ENCODE measurements at places on chromosomes 7 and 10.

DNA sequence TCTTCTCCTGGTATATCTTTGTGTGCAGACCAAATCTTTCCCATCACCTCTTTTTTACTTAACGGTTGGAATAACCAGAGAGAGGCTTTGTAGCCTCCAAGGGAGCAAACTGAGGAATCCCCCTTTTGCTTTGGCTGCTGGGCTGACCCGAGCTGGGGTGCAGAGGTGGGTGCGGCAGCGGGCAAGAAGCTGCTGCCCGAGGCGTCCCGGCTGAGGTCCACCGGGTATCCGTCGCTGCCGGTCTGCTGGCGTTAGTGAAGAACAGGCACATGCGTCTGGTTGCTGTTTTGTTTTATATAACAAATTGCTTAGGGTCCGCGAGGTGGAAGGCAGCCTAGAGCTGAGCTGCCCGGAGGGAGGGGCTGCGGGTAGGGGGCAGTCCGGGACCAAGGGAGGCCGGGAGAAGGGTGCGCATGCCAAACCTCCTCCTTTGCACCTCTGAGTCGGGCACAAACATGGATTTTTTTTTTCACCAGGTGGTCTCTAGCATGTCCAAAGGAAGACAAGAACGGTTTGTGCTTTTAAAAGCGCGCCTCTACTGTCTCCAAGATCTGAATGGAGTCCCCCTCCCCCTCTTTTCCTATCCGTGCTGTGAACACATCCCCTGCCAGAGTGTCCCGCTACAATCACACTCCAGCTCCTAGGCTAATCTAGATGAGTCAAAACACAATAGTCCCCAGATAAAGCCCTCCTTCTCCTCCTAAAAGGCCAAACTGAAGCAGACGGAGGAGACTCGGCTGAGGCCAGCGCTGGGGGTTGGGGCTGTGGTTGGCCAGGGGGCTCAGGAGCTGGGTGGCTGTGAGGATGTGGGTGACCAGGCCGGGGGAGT, 6.8 kb upstream of the GATA3 start:
- DNase-seq: no peak

GRCh38 chr10:102120991-102121738, 997 bp upstream of the LDB1 start:
- peak; percentile 84 for DNase-seq

- DNase-seq: peak; percentile 64
Measured at GRCh38 chr10:24350070-24350921, 141.4 kb downstream of the KIAA1217 start.

GRCh38 chr10:47401874-47402640, 18.0 kb upstream of the ZNF488 start:
- no peak for DNase-seq

- DNase-seq: no peak
Measured at GRCh38 chr10:6704896-6705295, 124.8 kb upstream of the PRKCQ start.

DNA sequence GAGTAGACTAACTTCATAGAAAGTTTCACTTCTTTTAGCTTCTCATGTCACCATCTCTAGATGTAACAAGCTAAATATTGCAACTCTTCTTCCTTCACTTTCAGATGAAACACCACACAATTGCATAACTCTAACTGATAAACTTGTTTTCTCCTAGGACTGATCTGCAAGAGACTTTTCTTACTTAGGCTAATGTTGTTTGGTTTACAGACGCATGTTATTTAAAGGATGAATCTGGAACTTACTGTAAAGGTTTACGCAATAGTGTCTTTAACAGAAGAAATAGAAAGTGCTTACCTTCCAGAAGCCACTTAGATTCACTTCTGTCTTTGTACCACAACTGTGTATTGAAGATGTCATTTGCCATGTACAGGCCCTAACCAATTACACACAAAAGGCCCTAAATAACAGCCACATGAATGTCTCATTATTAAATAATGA, 22.1 kb upstream of the ZC3HAV1 start:
- no peak for DNase-seq

DNA sequence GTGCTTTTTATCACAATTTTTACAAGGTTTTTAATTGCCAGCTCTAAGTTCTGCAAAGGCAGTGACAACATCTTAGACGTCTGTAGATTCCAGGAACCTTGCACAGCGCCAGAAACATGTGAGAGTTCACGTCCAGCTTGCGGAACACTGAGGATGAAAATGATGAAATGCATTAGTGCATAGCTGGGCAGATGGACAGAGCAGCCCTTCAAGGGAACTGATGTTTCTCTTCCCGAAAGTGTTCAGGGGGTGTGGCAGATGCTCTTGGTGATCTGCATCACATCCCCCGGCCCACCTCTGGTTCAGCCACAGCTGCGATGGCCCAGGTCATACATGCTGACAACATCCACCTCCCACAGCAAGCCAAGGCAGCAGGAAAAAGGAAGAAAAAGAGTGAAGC, 40.9 kb downstream of the ITIH5 start:
- peak; percentile 16 for DNase-seq

DNA sequence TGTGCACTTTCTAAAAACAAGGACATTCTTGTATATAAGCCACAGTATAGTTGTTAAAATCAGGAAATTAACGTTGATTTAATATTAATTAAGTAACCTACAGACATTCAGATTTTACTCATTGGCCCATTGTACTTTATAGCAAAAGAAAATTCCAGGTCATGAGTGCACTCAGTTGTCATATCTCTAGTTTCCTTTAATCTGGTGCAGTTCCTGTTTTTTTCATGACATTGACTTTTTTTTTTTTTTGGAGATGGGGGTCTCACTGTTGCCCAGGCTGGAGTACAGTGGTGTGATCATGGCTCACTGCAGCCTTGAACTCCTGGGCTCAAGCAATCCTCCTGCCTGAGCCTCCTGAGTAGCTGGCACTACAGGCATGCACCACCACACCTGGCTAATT, 24.1 kb downstream of the R3HCC1L start:
- no peak for DNase-seq

DNA sequence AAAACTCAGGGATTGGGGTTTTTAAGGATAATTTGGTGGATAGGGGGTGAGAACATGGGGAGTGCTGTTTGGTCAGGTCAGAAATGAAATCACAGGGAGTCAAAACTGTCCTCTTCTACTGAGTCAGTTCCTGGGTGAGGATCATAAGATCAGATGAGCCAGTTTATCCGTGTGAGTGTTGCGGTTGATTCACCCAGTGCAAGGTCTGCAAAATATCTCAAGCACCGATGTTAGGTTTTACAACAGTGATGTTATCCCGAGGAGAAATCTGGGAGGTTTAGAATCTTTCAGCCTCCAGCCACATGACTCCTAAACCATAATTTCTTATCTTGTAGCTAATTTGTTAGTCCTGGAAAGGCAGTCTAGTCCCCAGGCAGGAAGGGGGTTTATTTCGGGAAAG, 31.7 kb upstream of the AGR2 start:
- DNase-seq: no peak

DNA sequence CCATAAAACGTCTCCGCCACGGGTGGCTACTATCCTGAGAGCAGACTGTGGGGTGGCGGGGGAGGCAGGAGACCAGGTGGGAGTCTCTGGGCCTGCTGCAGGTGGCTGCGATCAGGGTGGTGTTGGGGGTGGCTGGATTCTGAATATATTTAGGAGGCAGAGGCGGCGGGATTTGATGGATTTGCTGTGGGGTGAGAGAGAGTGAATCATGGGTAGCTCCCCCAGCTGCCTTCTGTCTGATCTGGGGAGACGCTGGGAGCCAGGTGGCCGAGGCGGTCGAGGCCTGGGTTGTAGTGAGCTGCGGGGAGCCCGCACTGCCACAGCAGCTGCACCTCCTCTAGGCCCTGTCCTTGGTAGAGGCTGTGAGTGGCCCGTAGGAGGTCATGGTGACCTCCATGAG, 48.2 kb upstream of the PFKFB3 start:
- DNase-seq: no peak

DNA sequence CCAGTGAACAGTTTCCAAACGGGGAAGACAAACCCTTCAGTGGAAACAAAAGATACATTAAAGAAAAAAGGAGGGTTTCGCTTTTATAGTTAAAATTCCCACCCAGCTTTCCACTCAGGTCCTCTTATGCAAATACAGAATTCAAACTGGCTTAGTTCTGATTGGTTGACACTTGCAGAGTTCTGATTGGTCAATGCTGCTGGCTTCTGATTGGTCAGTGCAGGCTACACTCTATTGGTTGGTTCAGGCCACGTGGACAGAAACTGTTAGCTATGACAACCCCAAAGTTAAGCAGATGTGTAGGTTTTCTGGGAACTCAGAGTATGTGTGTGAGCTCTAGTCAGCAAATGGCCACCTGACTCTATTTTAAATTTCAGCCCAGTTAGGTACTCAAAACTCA, 80.0 kb downstream of the FBXL13 start:
- DNase-seq: no peak

DNA sequence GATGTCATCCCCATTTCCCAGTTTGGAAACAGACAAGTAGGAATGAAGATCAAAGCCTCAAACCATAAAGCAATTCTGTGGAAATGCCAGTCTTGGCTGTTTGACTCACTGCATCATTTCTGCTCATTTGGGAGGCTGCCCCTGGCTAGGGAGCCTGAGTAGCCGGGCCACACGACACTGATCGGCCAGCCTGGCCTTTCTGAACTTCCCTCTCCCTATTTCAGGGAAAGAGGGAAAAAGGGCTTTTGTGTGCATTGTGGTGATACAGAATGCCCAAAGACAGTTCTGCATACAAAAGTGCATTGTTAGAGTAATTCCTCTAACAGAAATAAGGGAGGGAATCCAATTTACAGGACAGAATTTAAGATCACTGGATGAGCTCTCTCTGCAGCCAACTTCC, 41.7 kb upstream of the OPALIN start:
- peak; percentile 17 for DNase-seq

DNA sequence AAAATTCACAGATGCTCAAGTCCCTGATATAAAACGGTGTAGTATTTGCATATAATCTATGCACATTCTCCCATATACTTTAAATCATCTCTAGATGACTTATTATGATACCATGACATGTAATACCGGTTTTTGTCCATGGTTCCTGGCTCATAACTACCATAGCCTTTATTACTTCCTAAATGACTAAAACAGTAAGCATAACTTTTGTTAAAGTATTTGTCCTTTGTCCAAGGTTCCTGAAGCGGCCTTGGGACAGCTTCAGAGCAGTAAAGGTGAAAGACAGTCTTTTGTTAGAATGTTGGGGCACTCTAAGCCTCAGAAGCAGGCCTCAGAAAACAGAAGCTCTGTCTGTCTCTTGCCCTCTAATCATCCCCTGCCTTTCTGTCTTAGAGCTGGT, 4.0 kb downstream of the CRCP start:
- no peak for DNase-seq

GRCh38 chr10:116802474-116802873, 46.8 kb upstream of the ENO4 start:
- no peak for DNase-seq

- no peak for DNase-seq
Measured at GRCh38 chr7:36137258-36137657, 15.8 kb upstream of the EEPD1 start.

- DNase-seq: no peak
Measured at GRCh38 chr10:52059089-52059488, 255.0 kb upstream of the DKK1 start.

DNA sequence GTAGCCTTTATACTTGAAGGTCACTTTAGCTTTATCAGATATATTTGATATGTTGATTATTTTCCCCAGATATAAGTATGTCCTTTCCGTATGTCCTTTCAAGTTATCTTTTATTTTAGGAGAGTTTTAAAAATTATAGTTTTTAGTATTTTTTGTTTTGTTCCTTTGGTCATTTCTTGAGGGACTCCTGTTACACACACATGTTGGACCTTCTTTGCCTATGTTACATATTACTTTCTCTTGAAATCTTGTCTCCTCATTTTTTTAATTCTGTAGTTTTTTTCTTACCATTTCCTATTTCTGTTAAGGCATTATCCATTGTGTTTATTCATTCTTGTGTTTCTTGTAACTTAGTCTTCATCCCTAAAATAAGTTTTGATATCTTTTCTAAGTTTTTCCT, 23.9 kb downstream of the GLCCI1 start:
- no peak for DNase-seq

DNA sequence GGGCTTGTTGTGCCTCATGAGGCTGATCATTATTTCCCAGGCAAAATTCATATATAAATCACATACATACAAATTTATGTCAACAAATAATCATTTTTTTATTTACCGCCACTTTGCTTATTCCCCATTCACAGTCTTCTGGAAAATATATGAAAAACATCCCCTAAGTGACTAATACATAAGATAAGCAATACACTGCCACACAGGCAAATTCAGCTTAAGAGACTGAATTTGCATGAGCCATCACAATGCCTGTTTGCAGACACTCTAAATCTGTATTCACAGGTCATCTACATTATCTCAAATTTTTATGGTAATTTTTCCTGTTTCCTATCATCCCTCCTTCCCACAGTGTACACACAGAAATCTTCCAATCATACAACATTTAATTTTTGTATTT, 13.2 kb downstream of the OSBPL3 start:
- no peak for DNase-seq

DNA sequence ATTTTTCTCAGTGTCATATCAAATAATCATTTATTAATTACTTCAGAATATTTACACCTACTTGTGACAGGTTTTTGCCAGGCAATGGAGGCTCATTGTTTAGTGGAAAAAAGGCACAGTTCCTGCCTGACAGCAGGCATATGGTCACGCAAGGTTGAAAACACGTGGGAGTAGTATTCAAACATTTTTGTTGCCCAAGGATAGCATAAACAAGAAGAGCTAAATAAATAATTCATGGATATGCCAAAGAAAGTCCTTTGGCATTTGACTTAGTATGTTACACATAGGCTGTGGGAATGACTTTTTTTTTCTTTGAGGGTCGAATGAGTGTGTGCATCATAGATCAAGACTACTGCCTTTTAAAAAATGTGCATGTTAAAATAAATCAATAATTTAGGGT, 120.5 kb upstream of the SEMA3E start:
- DNase-seq: no peak

GRCh38 chr10:95297402-95297801, 6.6 kb upstream of the PDLIM1 start:
- DNase-seq: no peak

GRCh38 chr7:102220960-102221800, 65.5 kb upstream of the SH2B2 start:
- peak; percentile 24 for DNase-seq

DNA sequence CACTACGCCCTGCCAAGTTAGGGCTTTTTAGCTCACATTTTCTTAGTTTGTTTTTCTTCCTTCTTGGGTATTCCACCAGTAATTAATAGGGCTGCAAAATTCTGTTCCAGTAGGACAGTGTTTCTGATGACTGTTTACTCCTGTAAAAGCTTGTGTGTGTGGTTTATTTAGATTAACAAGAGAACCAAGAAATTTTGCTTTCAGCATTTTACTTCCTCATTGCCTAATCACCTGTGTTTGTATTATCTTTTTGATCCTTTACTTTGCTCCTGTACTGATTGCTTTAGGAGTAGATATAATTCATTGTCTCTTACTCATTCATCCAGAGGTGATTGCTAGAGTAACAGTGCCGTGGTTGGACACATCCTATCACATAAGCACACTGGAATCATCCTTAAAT, 27.7 kb downstream of the TDRD1 start:
- DNase-seq: no peak
